Activated CD4-positive, alpha-beta T cell treated with anti-CD3 and anti-CD28 coated beads for 4 hours (primary cell): ENCODE measurements at places on chromosomes 2 and 18.
A peak's percentile ranks its signal among the peaks of the same experiment; 100 is the strongest.

DNA sequence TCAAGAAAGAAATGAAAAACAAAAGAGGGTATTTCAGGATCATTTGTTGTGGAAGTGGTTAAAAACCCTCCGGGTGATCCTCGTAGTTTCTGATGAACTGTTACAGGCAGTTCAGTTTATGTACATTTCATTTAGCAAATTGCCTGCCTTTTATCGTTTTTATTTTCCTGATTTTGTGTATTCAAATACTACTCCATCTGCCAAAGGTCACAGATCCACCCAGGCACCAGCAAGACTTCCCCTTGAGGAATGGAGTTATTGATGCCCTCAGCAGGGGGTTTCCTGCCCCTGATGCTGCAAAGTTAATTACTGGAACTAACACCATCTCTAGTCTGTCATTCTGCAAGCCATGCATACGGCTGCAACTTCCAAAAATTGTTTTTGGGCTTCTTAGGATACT lies 641.9 kb downstream of the SLC4A3 start:
- DNase-seq, result no peak

DNA sequence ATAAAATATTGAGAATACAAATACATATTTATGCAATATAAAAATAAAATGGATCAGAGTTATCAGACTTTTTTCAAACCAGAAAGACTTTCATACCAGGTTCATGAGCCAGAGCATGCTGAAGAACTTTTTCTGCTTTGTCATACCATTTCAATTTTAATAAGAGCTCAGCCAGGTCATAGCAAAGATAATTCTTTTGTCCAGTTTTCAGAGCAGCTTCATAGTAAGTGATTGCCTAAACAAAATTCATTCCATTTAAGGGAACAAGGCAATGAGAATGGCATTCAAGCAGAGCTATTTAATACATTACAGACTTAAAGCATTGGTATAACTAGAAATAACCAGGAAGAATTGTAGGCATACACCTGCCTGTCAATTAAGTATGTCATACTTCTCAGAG lies 42.3 kb downstream of the TTC21B start:
- DNase-seq, result no peak

DNA sequence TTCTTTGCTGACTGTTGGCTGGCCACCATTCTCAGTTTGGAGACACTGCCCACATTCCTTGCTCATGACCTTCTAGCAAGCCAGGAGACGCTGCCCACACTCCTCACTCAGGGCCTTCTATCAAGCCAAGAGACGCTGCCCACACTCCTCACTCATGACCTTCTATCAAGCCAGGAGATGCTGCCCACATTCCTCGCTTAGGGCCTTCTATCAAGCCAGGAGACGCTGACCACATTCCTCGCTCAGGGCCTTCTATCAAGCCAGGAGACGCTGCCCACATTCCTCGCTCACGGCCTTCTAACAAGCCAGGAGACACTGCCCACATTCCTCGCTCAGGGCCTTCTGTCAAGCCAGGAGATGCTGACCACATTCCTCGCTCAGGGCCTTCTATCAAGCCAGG lies 131.3 kb upstream of the CBLN2 start:
- no peak for DNase-seq

- DNase-seq, result no peak
Measured at GRCh38 chr2:203675086-203675485, 31.4 kb upstream of the CD28 start.

GRCh38 chr2:101682311-101682710 lies 15.2 kb upstream of the MAP4K4 start:
- no peak for DNase-seq

DNA sequence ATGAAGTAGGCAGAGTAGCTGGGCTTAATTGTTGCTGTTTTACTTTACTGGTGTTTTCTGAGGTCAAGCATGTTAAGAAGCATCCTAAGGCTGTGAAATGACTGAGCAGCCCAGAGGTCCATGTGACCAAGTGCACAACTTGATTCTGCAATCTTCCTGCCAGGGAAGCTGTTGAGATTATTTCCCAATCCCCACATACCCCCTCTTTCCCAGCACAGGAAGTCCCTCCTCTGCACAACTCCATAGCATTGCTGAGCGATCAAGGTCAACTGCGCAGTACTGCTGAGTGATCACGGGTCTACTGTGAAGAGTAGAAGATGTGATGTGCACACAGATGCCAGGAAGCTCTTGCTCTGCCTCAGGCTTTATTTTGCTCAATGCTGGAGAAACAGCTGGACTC lies 105.8 kb downstream of the GALNT14 start:
- DNase-seq, result no peak

GRCh38 chr2:29123617-29124349 lies 8.6 kb downstream of the CLIP4 start:
- no peak for DNase-seq

GRCh38 chr2:201342923-201343322 lies 14.2 kb downstream of the FLACC1 start:
- DNase-seq, result no peak

GRCh38 chr2:50535971-50536759 lies 495.8 kb downstream of the NRXN1 start:
- DNase-seq, result no peak

DNA sequence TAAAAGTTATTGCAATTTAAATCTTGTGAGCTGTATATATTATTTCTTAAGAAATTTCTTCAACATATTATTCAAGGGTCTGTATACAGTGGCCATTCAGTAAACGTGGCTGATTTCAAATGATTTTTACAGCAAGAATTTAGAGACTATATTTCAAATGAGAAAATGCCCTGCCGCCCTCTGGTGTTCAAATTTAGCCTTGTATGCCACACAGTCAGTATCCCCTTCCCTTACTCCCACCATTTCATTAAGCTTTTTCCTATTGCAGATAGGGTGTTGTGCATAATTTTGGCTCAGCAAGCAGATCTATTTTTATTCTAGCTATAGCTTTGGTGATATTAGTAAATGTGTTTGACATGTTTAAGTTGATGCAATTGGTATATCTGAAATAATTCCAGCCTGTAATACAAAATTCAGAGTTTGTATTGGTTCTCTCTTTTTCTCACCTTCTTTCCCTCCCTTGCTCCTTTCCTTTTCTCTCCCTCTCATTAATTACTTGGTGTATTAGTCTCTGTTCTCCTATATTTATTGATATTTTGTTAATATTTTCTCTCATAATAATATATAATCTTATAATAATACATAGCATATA lies 22.8 kb upstream of the SCN7A start:
- no peak for DNase-seq

- no peak for DNase-seq
Measured at GRCh38 chr18:40075616-40076015, 1879.4 kb upstream of the PIK3C3 start.

- DNase-seq, result no peak
Measured at GRCh38 chr2:205637320-205637602, 45.0 kb upstream of the NRP2 start.

DNA sequence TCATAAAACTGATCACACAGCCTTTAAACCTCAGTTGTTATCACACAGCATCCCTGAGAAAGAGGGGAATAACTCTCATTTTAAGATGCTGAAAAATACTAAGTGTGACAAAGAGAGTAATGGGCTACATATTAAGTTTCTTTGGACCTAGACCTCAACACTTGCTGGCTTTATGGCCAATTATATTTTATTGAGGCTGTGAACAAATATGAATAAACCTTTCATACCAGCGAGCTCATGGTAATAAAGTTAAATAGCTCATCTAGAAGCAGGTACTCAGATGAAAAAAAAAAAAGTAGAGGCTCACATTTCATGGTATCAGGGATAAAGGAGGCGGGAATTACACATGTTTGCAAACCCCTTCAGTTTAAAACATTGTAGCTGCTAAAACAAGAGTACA lies 75.7 kb downstream of the DOCK10 start:
- DNase-seq, result no peak

DNA sequence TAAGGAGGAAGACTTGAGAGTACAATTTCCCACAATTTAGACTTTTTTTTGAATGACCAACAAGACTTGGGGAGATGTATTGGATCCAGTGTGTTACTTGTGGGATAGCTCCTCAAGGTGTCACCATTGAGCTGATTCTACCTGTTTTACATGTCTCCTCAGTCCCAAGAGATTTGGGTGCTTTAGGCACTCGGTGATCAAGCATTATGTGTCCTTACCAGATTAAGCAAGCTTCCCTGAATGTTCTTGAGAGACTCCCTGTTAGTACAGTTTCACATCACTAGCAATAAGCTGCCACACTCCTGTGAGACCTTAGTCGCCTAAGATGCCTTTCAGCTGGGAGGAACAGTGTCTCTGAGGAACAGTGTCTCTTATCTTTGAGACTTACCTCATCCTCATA lies 384.3 kb upstream of the SYT4 start:
- DNase-seq, result no peak

DNA sequence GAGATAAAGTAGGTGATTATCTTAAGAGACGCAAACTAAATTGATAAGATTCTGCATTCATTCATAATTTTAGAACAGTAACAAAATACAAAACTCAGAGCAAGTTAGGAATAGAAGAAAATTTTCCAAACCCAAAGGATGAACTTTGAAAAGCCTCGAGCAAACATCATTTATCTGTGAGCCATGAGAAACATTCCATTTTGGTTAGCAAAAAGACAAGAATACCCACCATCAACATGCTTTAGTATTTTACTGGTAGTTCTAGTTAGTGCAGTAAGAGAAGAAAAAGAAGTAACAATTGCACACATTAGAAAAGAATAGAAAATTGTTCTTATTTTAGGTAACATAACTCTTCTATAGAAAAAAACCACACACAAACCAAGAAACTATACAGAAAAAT lies 291.3 kb upstream of the TCF4 start:
- DNase-seq, result no peak

DNA sequence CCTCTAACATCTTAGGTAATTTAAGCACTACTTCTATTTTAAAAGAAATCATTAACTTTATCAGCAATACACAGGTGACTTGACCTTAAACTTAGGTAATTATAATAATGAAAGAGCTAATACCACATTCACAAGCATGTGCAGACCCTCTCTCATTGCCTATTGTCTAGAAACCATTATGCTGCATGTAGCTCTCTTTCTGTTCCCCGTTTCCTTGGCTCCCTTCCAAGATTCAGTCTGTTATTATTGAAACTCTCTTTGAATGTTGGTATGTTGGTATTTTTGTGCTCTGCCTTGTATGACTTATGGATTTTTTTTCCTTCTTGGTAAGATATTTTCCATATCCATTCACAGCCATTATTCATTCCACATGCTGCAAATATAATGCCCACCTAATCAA lies 201.2 kb downstream of the CDCA7 start:
- no peak for DNase-seq

GRCh38 chr2:215879977-215880940 lies 133.1 kb downstream of the MREG start:
- no peak for DNase-seq

DNA sequence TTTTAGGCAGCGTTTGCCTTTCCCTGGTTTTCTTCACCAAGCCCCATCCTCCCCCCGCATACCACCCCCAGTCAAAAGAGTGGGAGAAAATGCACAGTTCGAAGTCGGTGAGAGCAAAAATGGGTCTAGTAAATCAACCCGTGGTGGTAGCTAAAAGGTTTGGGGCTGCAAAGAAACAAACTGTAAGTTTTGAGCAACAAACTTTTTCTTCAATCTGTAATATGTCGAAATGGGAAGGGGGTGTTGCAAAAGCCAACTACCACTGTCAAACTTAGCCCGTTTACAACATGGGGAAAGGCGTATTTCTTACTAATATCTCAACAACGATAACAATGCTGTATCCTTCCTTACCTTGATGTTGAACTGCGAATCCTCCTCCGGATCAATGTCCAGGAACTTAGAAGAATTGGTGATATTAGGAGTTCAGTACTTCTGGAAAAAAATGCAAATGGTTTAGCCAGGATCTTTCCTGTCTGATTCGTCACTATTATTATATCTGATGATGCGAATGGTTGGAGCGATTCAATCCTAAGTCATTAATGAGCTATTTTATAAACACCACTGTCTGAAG lies 2.4 kb upstream of the SATB2 start:
- DNase-seq, result no peak

DNA sequence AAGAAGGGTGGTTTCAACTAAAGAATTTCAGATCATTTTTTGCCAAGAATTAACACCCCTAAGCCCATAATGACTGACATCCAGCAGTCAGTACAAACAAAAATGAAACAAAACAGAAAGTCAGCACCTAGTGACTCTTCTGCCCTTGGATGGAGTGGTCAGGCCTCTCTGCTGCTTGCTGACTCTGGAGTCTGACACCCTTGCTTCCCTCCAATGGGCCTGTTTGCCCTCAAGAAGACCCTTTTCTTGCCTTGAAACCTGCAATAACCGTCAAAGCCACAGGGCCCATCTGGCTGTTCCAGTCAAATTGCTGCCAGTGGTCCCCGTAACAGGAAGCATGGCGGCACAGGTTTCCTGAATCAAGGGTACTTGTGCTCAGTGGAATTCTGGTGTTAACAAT lies 27.2 kb upstream of the CYTIP start:
- no peak for DNase-seq

GRCh38 chr2:113138428-113139322 lies 11.3 kb downstream of the IL1RN start:
- DNase-seq, result peak; percentile 44

DNA sequence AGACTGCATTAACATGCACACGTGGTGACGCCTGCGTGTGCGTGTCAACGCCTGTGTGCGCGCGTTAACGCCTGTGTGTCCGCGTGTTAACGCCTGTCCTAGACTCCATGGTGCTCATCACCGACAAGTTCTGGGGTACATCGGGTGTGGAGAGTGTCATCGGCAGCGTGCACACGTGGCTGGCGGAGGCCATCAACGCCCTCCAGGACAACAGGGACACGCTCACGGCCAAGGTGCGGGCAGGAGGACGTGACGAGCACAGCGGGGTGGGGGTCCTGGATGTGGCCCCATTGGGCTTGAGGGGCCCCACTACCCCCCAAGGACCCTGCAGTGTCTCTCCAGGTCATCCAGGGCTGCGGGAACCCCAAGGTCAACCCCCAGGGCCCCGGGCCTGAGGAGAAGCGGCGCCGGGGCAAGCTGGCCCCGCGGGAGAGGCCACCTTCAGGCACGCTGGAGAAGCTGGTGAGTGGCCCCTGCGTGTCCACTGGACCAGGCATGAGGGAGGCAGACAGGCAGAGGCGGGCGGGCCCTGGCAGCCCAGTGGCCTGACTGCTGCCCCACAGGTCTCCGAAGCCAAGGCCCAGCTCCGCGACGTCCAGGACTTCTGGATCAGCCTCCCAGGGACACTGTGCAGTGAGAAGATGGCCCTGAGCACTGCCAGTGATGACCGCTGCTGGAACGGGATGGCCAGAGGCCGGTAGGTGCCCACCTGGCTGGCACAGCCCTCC lies 29.2 kb downstream of the GPC1 start:
- no peak for DNase-seq

DNA sequence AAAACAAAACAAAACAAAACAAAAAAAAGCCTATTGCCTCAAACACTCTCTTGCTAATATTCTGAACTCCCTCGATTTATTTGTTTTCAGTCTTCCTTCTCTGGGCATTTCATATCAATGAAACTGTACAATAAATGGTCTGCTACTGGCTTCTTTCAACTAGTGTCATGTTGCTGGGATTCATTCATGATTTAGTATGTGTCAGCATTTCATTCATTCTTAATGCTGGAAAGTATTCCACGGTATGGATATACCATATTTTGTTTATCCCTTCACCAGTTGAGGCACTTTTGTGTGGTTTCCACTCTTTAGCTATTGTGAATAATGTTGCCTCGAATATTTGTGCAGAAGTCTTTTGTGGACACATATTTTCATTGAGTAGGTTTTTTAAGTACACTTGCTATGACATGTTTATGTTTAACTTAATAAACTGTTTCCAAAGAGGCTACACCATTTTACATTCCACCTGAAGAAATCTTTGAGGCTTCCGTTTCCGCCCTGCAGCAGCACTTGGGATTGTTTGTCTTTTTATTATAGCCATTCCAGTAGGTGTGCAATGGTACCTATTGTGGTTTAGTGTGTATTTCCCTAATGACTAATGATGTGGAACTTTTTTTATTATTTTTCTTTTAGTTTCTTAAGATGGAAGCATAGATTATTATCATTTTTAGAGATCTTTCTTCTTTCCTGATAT lies 543.6 kb upstream of the SOX11 start:
- DNase-seq, result no peak
